ENCODE measurements at places on chromosomes 6 and 20.

- no peak for DNase-seq
These were observed 19.4 kb upstream of the MEI4 start for GRCh38 chr6:77633471-77633870.

DNA sequence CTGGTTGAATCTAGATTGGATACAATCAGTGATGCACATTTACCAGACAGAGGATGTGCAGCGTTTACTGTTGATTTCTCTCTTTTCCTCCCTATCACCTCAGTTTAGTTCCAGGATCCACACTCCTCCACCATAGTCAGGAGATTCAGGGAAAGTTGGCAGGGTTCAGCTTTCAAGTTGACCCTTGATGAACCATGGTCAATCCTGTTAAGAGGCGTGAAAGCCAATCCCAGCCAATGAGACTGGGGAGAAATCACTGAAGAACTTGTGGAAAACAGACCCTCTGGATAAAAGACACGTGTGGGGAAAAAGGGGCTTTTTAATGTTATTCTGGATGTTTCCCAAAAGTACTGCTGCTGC lies 19.2 kb upstream of the SCP2D1 start:
- DNase-seq = no peak

GRCh38 chr20:51389543-51390264 lies 152.8 kb downstream of the NFATC2 start:
- DNase-seq = no peak

DNA sequence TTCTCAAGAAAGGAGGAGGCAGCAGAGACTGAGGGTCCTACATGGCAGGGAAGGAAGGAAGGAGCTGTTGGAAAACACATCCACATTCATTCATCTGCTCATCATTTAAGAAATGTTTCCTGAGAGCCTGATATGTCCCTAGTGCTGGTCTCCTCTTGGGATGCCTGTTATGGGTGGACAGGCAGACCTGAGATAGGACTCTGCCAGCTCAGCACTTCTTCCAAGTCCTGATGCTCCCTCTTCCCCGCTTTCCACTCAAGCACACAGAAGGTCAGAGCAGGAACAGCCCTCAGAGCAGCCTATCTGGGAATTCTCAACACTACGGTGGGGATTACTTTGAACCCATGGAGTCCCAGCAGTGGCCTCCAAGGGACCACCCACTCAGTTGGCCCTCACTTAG lies 8.0 kb upstream of the SIRPD start:
- no peak for DNase-seq

DNA sequence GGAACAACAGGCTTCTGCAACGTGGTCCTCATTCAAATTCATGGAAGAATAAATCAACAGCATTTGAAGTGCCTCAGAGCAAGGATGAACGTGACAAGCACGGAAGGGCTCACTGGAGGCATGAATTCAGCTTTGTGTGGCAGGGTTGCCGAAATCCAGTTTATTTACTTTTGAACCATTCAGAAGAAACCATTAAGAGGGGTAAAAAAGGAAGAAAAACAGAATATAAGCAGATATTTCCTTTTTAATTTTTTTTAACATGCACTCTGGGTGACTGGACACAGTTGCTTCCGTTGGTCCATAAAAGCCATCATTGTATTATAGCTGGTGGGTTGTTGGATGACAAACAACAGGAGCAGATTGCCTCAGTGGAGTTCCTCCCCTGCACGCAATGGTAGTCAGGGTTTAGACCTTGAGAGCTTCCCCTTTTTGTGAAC lies 17.3 kb upstream of the SNRPB2 start:
- no peak for DNase-seq

DNA sequence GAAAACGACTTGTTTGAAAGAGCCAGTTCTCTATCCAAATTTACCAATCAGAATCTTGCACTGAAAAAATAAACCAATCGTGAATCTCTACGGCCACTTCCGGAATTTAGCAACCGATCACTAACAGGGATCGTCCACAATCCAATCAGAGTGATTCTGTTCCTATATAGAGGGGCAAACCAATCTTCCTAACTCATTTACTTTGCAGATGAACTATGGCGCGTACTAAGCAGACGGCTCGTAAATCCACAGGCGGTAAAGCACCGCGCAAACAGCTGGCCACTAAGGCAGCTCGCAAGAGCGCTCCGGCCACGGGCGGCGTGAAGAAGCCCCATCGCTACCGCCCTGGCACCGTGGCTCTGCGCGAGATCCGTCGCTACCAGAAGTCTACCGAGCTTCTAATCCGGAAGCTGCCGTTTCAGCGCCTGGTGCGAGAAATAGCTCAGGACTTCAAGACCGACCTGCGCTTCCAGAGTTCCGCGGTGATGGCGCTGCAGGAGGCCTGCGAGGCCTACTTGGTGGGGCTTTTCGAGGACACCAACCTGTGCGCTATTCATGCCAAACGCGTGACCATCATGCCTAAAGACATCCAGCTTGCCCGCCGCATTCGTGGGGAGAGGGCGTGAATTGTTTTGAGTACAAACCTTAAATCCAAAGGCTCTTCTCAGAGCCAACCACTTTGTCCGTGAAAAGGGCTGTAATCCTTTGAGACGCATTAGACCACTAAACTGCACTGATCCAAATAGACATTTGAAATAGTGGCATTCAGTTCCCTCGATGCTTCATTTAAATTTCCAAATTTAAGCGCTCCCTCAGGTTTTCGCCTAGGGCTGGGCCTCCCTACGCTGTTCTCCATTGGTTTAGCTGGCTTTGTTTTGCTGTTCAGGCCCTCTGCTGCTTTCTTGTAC lies 138.0 kb downstream of the HFE start:
- DNase-seq = no peak

- DNase-seq = no peak
These were observed 23.6 kb upstream of the TMEM181 start for GRCh38 chr6:158536084-158536890.

GRCh38 chr6:474453-475185 lies 83.1 kb downstream of the IRF4 start:
- no peak for DNase-seq

GRCh38 chr6:122730334-122730733 lies 49.2 kb upstream of the FABP7 start:
- no peak for DNase-seq

DNA sequence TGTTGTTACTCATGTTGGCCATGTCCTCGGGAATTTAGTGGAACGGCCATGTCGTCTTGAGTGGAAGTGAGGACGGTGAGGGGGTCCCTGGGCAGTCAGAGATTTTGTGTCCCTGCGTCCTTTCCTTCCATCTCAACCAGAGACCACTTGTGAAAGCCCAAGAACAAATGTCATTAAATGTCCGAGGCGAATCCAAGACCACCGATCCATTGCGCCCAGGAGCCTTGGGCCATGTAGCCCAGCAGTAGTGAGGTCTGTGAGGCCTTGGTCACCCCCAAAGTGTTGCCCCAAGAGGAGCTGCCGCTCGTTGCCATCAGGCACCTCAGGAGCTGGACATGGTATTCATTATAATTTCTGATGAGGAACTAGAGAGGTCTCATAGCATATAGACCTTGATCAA lies 17.4 kb upstream of the MICB start:
- DNase-seq = no peak

DNA sequence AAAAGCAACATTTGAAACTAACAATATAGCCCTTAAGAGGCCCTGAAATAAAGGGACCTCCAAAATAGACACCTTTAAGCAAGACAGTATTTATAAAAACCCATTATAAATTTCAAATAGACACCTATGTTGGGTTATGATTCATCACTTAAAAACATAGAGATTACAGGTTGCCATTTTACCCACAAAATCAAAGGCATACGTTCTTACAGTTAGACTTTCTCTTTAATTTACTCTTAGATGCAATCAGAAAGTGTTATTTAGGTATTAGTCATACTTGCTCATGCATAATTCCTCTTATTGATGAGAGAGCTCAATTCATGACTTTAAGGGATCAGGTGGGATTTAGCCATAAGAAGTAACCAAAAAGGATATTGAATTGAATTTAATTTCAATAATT lies 51.5 kb upstream of the TMEM200A start:
- no peak for DNase-seq

DNA sequence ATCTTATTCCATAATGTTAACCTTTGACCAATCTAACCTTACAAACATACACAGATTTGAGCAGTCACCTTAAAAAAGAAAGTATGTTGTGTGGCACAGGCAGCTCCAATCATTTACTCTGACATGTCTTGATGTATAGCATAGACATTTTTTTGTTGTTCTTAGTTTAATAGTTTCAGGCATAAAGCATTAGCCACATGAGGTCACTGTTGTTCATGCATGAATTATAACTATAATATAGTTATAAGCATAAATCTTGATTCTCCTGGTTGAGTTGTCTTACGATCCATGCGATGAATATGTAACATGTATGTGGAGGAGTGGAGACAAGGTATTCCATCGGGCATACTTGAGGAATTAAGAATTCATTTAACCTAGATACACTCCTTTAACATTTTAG lies 26.1 kb upstream of the NKAIN2 start:
- no peak for DNase-seq

DNA sequence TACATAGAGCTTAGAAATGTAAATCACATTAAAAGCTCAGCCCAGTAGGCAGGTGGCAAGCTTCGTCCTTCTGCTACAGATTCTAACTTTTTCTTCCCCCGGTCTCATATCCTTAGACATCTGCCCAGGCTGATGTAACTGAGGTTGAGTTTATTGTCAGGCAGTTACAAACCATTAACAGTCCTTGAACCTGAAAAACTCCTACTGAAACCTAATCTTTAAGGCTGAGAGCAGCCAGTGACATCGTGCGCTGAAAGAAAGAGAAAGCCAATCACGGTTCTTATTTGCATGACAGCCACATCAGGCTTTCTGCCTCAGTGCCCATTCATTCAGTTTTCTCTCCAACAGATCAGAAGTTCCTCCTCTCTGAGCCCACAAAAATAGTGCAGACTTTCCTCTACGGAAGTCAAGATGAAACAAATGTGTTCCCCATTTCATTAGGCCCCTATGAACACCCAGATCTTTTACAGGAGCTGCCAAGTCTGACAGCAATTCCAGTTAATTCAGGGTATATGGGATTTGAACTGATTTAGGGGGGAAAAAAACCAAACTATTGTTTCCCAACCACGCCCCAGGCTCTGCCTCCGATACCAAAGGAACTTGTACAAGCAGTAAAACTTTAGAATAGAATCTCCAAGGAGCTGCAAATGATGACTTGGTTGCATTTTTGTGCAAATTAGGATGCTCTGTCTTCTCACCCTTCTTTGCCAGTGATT lies at the start of gene NHSL1:
TSS of gene NHSL1 (minus strand) at position 192 of the 716 bp plus-strand sequence. CDS start 204 bp downstream, outside the sequence.
- no peak for DNase-seq

DNA sequence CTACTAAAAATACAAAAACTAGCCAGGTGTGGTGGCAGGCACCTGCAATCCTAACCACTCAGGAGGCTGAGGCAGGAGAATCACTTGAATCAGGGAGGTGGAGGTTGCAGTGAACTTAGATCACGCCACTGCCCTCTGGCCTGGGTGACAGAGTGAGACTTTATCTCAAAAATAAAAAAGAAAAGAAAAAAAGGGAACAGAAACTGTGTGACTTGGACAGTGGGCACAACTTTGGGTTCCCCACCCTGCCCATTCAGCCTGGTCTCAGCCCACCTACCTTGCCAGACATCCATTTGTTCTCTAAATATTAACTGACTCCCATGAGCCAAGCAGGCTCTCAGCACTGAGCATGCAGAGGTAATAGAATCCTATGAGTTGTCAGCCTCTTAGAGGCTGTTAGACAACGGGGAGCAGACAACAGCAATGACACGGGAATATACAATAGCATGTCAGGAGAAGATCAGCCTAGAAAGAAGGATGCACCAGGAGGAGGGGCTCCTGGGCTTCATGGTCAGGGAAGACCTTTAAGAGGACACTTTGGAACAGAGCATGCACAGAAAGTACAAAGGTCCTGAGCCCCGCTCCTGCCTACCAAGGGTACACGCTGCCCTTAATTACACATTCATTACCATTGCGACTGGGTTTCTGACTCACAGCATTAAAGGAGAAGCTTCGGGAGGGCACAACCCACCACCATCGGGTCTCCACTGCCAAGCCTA lies 20.0 kb downstream of the FAM209B start:
- no peak for DNase-seq

DNA sequence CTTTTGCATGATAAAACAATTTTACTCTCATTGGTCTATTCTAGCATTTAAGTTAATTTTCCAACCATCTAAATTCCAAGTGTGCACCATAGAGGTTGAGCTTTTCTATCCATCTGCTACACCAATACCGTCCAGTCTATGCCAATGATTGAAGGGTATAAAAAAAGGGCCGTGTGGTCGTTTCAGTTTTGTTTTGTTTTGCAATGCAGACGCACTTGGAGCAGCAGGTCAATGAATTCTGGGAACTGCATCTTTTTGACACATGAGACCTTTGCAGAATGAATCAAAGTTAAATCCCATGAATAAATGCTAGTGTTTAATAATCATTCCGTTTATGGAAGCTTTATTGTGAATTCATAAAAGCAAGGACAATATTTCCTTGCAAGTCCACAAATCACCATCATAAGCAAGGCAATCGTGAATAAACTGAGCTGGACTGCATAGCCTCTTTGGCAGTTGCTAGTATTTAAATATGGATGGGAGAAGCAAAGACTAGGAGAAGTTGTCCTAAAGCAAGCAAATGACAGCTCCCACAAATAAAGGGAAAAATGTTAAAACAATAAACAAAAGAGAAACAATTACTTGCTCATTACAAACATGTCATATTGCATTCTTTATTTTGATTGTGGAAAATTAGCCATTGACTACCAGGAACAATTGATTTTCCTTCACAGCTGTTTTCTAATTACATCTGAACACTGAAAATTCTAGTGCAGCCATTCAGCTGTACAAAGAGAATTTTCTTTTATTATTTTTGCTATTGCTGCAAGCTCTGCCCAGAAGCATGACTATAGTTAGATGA lies 649.7 kb upstream of the GJE1 start:
- no peak for DNase-seq

- no peak for DNase-seq
These were observed 85.3 kb downstream of the CD164 start for GRCh38 chr6:109296971-109297372.

- no peak for DNase-seq
These were observed 123.3 kb upstream of the NXT1 start for GRCh38 chr20:23227274-23227673.

GRCh38 chr6:130526466-130526865 lies 160.6 kb downstream of the TMEM200A start:
- DNase-seq = no peak

DNA sequence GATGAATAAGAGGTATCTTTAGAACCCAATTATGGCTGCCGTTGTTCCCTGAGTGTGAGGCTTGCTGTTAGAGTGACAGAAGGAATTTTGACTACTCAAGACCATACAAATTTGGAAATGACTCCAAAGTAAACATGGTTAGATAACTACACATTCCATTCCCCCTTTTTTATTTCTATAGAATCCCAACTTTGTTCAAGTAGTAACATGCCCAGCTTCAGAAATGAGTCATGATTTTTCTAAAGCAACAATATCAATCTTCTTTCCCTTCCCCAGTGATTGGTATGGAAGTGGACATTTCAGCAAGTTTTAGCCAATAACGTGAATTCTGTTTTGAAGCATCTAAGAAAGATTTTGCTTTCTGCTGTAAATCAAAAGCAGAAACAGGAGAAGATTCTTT lies 37.8 kb downstream of the HCRTR2 start:
- DNase-seq = no peak

- no peak for DNase-seq
These were observed 223.1 kb upstream of the PRDM1 start for GRCh38 chr6:105862936-105863607.

GRCh38 chr6:8875986-8876385 lies 440.6 kb upstream of the SLC35B3 start:
- DNase-seq = no peak

GRCh38 chr6:90703336-90703735 lies 116.5 kb upstream of the MAP3K7 start:
- DNase-seq = no peak

- DNase-seq = no peak
These were observed 311.9 kb upstream of the SULF2 start for GRCh38 chr20:48096957-48097890.

- no peak for DNase-seq
These were observed 310.7 kb downstream of the EYA4 start for GRCh38 chr6:133551847-133552341.

All from esophagus squamous epithelium (tissue), 5 donors.